ENCODE measurements at places on chromosomes 3 and 15.

GRCh38 chr3:32592011-32592410 is 21.4 kb upstream of the DYNC1LI1 start:
- no peak for DNase-seq

DNA sequence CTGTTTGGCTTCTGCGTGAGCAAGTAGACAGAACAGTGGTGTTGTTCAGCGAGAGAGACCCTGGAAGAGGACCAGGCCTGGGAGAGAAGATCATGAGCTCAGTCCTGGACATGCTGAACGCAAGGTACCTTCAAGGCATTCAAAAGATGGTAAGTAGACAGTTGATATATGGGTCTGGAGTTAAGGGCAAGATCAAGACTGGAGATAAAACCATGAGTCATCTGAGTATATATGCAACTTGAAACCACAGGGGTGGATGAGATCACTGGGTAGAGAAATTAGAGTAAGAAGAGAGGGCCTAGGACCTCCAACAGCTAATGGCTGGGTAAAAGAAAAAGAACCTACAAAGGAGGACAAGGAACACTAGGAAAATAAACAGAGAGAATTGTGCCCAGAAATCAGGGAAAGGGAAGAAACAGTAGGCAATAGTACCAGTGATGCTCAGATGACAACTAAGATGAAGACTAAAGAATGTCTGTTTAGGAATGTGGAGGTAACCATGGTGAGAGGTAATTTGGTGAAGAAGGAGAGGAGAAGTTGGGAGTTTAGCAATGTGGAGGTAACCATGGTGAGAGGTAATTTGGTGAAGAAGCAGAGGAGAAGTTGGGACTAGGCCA is 343.2 kb upstream of the ADAMTS9 start:
- DNase-seq: peak; percentile 32

DNA sequence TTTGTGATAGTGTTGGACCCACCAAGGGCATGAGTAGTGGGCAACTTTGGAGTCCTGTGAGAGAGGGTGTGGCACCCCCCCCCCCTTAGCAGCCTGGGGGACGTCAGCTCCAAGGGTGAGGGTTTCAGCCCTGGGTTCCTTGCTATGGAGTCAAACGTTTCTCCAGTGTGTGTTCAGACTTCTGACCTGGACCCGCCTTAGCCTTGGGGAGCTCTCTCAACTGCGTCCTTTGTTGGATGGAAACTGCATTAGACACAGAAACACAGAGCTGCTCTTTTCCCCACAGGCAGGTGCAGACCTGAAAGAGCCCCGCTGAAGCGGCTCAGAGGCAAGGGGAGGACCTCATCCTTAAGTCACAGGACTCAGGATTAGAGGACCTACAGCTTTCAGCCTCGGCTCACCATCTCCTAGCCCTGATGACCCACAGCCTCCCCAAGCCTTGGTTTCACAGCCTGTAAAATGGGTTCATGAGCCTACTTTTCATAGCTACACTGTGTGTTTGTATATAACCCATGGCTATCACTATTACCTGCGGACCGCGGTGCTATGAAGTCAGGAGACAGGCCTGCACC is 19.9 kb downstream of the ZNF710 start:
- no peak for DNase-seq

DNA sequence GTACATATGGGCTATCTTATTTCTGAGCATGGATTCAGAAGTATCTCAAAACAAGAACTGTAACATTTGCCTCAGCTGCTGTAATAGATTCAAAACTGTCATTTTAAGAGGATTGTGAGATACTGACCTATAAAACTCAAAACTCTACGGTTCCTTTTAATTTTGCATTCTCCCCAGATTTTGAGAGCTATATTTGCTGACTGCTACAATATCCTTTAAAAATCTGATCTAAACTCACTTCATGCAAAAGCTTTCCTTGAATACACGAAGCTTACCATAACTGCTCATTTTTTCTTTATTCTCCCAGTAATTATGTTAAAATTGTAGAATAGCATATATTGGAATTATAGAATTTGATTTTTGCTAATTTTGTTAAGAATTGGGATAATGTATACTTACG is 158.7 kb upstream of the ROBO1 start:
- DNase-seq: no peak

- no peak for DNase-seq
Measured at GRCh38 chr3:4495294-4496086, 2.3 kb downstream of the ITPR1 start.

GRCh38 chr3:41592753-41593510 is 369.0 kb downstream of the ULK4 start:
- no peak for DNase-seq

- DNase-seq: peak; percentile 22
Measured at GRCh38 chr3:105752791-105753415, 115.9 kb downstream of the CBLB start.

DNA sequence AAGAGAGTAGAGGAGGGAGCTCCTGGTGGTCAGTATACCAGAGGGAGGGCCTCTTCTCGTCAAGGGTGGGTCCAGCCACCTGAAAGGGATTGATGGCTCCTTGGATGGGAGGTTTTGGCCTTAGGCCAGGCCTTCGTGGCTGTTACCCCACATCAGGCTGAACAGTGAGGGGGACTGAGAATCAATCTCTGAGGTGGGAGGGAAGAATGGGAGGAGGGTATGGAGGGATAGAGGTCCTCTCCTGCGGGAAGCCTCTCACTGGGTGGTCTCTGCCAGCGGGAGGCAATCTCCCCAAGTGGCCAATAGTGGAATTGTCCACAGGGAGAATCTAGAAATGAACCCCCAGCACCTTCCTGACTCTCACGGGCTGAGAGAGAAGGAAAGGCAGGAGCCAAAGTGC is 53.5 kb downstream of the BSN start:
- no peak for DNase-seq

DNA sequence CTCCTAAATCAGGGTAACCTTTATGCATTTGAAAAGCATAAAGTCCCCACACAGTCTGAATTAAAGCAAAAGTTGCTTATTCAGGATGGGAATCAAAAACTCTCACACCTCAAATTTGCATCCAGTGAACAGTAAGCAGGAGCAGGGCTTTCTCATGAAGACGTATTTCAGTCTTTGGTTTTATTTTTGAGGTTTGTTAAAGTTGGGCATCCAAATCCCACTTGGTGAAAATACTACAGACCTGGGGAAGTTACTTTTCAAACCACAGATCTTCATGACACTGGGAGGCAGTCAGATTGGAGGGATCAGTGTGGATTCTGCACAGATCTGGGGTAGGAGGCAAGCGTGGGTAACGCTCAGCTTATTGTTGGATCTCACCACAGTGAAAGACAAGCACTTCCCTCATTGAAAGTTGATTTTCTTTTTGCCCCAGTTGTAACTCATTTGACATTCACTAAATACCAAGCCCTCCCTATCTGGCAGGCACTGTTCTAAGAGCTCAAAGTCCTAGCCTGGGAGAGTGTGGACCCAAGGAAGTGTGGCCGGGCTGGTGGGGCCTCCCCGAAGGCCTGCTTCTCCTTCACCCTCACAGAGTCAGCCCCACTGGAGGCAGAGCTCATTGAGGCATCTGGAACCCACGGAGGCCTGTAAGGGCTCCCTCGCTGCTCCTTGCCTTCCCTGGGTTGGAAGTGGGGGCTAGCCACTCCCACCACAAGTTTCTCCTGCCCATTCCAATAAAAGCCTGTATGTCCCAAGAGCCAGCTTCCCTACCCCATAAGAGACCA is 783 bp upstream of the ISG20 start:
- peak; percentile 69 for DNase-seq

DNA sequence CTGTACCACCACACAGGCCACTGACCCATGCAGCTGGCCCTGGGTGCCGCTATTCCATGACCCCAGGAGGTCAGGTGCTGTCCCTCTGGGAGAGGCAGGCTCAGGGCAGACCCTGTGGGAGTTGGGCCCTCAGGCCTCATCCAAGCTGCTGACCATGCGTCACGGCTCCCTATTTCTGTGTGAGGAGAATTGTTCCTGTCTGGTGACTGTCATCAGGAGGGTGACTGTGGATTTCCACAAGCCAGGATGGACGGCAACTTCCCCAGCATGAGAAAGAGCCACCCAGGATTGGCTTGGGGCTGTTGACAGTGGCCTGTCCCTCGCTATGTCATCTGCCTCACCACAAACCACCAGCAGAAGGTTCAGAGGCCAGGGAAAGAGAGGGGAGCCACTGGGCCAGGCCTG is 41.4 kb downstream of the ZDHHC19 start:
- no peak for DNase-seq

DNA sequence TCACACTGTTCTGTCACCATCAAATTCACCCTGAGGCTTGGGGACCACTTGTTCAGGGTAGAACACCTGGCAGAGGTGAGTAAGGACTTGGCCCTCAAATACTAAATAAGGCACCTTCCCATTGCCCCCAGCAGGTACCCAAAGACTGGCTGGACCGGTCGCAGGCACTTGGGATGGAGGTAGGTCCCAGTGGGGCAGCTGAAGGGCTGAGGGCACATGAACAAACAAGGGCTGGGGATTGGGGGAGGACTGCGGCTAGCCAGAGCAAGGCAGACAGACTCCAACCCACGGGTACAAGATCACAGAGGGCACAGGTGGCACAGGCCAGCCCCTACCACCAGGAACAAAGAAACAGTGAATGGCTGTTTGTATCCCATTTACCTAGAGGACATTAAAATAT is 1.9 kb downstream of the MRPS25 start:
- DNase-seq: no peak

- DNase-seq: no peak
Measured at GRCh38 chr3:148233403-148233802, 464.3 kb upstream of the AGTR1 start.

DNA sequence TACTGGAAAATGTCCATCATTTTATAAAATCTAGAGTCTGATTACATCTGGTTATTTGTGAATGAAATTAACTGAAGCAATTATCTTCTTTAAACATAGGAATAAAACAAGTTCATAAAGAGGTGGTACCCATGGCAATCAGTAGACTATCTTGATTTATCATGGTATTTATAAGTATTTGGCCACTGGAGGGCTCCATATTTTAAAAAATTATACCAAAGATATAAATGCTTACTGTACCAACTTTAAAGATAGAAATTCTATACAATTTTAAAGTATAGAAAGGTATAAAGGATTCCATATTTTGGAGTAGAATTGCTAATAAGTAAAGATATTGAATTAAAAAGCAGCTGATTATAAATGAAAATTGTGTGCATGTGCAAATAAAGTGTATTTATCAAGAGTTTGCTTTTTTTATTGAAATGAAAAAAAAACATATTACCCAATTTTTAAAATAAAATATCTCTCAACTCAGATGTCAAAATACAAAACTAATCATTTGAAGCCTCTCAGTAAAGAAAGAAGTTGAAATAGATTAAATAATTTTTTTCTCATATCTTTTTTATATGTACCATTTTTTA is 105.3 kb downstream of the BBX start:
- no peak for DNase-seq

DNA sequence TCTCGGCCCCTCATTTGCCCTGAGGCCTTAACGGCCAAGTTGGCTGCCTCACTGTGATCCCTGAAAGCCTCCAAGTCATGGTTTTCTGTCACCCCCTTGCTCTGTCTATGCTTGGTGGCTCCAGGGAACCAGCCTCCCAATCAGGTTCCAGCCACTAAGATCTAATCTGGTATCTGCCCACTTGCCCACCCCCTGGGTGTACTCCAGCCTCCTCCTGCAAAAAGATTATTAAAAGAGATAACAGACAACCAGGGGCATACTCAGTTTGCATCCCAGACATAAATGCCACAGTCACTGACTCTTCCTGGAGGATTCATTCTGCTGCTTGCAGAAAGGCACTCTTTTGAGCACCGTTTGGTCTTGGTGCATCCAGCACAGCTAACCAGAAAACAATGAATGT is 103.9 kb downstream of the NTRK3 start:
- DNase-seq: no peak

GRCh38 chr15:65219137-65219536 is 7.9 kb upstream of the CILP start:
- no peak for DNase-seq

DNA sequence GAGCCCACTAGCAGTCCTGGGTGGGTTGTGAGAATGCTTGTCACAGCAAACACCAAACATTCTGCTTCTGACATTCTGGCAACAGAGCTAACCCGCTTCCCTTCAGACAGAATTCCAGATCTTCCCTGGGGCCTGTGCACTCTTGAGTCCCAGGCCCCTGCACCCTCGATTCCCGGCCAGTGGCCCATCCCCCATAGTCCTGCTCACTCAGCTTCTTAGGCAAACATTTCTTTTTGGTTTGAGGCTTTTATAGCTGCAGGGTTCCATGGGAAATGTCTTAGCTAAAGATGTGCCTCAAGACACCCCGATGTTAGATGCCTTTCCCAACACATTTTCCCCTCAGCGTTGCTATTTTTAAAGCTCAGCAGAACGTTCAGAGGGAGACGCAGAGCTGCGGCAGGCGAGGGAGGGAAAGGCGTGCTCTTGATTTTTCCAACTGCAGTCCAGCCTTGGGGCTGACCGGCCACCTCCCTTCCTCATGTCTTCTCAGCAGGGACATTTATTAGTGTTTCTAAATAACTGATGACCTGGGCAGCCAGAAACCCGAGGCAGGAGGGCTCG is 35.2 kb downstream of the ABTB1 start:
- no peak for DNase-seq

DNA sequence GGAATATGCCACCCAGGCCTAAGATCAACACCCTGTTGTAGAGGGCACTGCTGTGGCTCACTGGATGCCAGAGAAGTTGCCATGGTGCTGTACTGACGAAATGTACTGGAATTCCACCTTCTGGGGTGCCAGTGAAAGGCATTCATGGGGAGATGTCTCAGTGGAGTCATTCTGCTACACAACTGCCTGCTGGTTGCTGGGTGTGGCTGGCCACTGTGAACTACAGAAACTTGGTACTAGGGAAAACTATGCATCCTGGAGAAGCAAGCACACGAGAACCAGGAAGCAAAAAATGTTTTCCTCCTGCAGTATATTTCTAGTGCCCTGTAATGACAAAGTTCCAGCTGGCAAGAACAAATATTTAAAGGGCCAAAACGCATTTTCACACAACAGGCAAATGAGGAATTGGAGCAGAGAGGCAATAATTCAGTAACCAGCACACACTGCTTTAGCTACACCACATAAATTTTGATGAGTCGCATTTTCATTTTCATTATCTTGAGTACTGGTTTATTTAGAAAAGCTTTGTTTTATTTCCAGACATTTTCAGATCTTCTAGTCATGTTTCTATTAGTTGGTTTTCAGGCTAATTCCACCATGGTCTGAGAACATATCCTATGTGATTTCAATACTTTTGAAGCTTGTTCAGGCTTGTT is 18.3 kb upstream of the RFX7 start:
- DNase-seq: no peak

GRCh38 chr3:194269610-194270145 is 81.5 kb downstream of the CPN2 start:
- peak; percentile 37 for DNase-seq

DNA sequence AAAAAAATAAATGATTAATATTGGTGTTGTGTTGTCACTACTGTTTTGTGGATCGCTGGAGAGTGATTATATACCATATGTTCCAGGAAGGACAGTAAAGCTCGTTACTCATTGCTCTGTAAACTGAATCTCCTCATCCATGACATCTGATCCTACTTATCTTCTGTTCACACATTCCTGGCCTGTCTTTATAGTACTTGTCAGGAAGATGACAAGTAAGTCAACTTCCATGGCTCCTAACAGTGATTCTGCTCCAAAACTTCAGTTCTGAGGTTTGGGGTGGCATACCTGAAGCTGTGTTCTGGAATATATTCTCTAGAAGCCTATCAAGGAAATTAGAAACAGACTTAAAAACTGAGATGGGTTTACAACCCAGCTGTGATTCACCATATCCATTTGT is 288.9 kb downstream of the ZBBX start:
- no peak for DNase-seq
